Globus pallidus (tissue), 1 donor: ENCODE measurements at places on chromosomes 7 and 10.

DNA sequence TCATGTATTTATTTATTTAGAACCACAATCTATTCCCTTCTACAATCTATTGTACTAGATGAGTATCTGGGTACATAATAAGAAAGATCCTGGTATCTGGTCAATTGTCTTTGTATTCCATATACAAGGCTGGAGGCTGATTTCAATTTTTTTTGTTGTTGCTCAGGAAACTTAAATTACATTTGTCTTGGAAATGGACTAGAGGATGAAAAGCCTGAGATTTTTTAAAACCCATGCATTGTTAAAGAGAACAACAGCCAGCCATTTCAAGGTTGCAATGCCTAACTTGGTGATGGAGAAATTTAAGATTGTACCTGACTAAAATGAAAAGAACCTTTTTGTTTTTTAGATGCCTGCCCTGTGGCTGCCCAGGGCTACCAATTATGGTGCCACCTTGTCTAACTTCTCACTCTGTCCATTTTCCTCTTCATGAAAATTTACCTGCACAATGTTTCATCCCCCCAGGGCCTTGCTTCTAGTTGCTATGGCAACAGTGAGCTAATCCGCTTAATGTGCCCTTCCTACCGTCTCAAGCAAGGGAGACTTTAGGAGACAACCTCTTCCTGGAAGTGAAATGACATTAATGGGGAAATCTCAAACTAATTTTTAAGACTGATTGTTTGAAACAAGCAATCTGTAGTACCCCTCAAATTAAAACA is 203.7 kb upstream of the PHYHIPL start:
- no peak for DNase-seq

- no peak for DNase-seq
Measured at GRCh38 chr10:69516316-69516715, 56.9 kb downstream of the NEUROG3 start.

DNA sequence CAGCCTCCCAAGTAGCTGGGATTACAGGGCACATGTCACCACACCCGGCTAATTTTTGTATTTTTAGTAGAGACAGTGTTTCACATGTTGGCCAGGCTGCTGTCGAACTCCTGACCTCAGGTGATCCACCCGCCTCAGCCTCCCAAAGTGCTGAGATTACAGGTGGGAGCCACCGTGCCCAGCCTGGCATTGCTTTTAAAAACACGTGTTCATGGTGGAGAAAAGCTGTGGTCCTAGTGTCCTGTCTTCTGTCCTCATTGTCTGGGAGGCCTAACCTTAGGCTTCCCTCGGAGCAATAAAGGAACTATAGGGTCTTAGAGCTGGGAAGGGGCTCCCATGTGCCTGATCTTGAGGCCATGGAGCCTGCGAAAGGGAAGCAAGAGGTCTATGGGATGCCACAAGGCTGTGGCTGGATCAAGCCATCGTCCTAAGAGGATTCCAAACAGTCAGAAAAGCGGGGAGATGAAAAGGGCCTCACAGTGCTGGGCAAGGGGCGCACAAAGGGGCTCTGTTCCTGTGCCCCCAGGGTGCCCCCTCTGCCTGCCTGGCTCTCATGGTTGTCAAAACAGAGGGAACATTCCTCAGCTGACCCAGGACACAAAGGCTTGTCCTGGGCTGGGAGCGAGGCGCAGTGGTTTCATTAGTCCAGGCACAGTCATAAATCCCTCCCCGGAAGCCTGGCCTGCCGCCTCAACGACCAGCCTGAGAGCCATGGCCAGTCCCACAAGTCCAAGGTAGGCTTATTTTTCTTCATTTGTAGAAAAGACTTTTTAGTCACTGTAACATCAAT is 106.6 kb upstream of the TNS3 start:
- DNase-seq, result peak; percentile 40

DNA sequence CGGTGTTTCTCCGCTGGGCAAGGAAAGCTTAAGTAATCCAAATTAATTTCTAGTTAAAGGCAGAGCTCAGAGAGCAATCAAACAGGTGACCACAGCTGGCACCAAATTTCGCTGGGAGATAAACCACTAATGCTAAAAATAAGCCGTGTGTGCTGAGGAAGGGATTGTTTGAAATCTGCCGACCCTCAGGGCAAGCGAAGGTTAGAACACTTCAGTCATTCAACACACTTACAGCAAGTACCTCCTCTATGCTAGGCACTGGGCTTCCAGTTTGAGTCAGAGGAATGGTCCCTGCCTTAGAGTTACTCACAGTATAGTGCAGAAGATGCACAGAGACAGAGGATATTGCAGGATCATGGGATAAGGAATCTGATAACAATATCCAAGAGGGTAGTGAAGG is 467.9 kb upstream of the PODXL start:
- no peak for DNase-seq

GRCh38 chr7:138895679-138896078 is 85.5 kb downstream of the KIAA1549 start:
- no peak for DNase-seq

- DNase-seq, result no peak
Measured at GRCh38 chr10:7486528-7486927, 75.7 kb upstream of the SFMBT2 start.

DNA sequence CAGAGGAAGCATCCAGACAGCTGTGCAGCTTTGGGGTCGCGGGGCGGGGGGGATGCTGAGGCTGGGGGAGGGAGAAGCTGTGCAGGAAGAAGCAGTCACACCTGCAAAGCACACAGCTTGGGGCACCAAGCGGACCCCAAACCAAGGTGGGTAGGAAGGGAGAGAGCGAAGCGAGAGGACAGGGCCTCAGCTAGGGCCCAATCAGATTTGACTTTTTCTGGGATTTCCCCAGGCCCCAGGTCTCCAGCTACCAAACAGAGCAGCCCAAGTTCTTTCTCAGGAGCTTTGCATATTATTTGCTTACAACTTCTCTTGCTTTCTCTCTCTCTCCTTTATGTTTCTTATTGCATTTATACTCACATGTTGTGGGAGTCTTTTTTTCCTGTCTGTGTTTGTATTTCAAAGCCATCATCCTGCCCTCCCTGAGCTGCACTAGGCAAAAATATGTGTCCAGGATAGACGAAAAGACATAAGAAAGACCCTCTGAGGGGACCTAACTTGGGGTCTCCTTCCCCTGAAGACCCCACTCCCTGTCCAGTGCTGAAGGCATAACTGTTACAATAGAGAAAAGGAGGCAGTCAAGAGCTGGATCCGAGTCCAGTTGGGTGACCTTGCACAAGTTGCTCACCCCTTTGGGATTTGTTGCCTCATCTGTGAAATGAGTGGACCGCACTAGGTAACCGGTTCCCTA is 50.6 kb upstream of the SMNDC1 start:
- DNase-seq, result no peak

DNA sequence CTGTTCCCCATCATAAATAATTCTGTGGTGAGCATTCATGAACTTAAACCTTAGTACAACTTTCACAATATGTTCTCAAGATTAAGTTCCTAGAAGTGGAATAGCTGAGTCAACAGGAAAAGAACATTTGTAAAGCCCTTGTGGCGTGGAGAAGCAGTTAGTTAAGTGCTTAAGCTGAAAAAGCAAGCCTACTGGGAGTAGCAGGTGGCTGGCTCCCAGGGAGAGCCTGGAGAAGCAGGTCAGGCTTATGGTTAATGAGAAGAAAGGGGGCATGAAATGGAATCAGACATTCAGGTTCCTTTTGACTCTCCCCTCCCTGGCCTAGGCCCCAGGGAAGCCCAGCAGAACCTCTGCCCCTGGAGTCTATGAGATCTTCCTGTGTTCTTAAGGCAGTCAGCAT is 35.3 kb downstream of the VSTM4 start:
- no peak for DNase-seq

GRCh38 chr10:63129888-63130287 is 3.2 kb upstream of the NRBF2 start:
- DNase-seq, result no peak

- no peak for DNase-seq
Measured at GRCh38 chr10:113866551-113867394, 12.3 kb downstream of the NHLRC2 start.

DNA sequence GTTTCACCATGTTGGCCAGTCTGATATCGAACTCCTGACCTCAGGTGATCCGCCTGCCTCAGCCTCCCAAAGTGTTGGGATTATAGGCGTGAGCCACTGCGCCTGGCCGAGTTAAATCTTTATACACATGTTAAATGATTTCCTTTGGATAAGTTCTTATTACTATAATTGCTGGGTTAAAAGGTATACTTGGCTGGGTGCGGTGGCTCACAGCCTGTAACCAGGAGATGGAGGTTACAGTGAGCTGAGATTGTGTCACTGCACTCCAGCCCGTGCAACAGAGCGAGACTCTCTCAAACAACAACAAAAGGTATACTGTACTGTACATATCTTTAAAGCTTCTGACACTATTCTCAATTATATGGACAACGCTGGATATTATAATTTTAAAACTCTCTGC is 53.2 kb upstream of the CDK13 start:
- DNase-seq, result no peak

GRCh38 chr7:4734587-4735345 is 40.7 kb upstream of the AP5Z1 start:
- peak; percentile 84 for DNase-seq

GRCh38 chr7:20228654-20229053 is 11.5 kb upstream of the MACC1 start:
- DNase-seq, result no peak

DNA sequence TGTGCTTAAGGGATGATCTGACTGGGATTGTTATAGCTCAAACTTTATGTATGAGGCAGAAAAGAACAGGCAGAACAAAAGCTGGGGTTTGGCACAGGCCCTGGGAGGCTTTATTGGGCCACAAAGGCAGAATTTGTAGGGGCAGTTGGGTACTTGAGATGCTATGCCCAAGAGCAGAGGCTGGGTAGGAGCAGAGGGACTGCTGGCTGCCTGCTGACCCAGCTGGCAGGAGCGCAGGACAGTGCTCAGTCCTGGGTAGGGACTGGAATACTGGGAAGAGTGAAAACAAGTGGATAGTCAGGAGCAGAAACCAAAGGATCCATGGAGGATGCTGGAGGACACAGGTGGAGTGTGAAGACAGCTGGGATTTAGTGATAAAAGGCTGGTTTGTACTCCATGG is 75.7 kb downstream of the CCDC3 start:
- no peak for DNase-seq

- DNase-seq, result no peak
Measured at GRCh38 chr10:46536171-46536570, 20.3 kb downstream of the GPRIN2 start.

- DNase-seq, result no peak
Measured at GRCh38 chr7:150451833-150452461, 1.5 kb downstream of the GIMAP8 start.

- DNase-seq, result no peak
Measured at GRCh38 chr10:7243139-7243538, 167.7 kb downstream of the SFMBT2 start.
